ENCODE measurements at places on chromosomes 12 and 14.

DNA sequence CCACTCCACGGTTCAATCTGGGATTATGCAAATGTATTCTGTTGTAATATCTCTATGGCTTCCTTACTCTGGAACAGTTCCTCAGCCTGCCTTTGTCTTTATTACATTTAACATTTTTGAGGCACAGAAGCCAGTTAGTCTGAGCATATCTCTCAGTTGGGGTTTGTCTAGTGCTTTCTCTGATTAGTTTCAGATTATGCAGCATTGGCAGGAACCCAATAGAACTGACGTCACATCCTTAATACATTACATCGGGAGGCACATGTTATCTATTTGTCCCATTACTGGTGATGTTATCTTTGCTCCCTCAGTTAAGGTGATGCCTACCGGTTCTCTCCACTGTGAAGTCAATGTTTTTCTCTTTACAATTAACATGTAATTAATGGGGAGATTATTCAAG is 62.4 kb downstream of the PPM1A start:
- DNase-seq: peak; percentile 54

DNA sequence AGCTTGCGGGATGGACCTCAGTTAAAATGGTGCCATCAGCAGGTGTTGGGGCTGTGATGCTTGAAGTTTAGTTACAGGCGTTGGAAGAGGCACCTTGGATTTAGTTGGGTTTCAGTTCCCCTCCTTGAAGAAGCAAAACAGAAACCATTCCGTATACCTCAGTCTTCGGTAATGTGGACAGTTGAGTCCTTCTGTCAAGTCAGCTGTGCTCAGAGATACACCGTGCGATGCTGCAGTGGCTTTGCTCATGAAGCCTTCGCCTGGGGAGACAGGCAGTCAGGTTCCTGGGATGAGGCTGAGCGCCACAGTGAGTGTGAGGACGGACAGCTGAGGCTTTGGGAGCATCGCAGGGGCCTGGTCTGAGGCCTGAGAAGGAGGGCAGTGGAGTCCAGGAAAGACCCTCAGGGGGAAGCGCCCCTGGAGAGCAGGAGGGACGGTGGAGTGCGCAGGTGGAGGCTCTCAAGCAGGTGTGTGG is 7.4 kb downstream of the RAN start:
- no peak for DNase-seq

- no peak for DNase-seq
Measured at GRCh38 chr14:85016496-85016895, 513.4 kb upstream of the FLRT2 start.

GRCh38 chr12:108597559-108598471 is at the start of gene TMEM119:
Gene TMEM119, minus strand, starts transcription at chr12:108598084. Its CDS starts 5,701 bp downstream, at chr12:108592383.
- no peak for DNase-seq

- no peak for DNase-seq
Measured at GRCh38 chr14:100645982-100646314, 58.7 kb upstream of the BEGAIN start.

DNA sequence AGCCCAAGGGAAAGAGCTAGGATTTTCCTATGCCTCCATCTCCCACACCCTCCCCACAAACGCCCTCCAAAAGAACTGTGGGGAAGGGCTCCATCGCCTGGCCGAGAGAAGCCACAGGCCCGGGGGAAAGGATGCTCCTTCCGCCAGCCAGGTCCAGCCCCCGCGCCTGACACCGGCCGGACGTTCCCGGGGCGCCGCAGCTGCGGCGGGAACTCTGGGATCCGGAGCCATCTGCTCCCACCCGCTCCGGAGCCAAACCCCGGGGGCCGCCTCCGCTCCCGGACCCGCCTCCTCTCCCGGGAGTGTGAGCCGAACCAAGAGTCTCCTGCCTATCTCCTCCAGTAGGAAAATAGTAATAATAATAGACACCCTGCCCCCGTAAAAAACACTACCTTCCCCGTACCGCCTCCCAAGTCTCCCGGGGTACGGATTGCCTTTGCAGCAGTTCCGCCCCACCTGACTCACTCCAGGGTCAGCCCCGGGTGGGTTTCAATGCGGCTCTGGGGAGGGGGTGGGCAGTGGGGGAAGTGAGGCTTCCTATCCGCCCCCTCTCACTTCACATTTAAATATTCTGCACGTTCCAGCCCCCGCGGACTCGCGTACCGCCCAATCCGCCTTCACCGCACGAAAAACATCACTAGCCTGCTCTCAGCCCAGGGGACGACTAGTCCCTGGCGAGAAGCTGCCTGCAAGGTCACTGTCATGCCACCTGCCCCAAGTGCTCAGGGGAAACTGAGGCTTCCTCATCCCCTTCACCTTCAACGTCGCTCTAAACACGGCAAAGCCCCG is 2.4 kb downstream of the AGAP2 start:
- no peak for DNase-seq

All from OCI-M1 (cell line).